ENCODE measurements at places on chromosomes 7 and 10.

DNA sequence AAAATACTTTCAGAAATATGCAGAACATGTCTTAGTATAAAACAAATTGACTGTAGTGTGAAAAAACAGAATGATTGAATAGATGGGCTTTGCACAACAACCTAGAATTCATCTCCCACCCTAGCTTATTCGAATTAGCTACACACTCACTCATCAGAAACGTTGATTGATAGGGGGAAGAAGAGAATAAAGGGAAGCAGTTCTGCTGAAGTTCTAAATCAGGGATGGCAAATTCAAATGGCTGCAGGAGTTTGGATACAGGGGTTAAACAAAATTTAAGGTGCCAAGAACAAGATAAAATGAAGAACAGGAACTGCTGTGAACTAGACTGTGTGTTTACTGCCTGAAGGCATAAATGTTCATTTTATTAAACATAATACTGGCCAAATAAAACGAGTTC lies 9.0 kb downstream of the CD36 start:
- no peak for DNase-seq

DNA sequence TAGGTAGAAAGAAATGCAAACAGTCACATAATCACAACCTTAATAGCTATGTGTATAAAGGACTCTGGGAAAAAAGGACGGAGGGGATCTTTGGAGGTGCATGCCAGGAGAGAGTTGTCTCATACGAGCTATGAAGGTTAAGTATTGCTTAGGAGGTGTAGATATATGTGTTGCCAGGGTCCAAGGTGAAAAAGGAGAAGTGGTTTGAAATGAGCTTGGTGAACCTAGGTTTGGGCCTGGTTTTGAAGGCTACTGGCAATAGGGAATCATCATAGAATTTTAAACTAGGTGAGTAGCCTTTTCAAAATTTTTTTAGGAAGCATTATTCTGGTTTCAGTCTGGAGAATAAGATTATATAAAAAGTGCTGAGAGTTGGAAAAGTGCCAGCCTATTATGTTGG lies 336.8 kb downstream of the AUTS2 start:
- DNase-seq = no peak

DNA sequence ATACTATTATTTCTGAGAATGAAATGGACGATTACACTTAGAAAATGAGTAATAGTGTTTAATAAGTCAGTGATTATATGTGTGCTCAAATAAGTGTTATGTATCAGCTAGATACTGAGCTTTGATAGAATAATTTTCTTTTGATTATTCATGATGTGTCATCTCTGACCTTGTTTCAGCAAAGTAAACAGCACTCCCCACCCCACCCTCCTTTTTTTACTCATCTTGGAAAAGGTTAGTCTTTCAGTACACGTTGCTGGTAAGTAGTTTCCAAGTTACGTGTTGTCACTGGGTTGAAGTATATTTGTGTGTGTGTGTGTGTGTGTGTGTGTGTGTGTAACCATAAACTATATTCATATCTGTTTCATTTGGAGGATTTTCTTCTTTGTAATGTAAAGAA lies 84.1 kb downstream of the GNAI1 start:
- peak; percentile 61 for DNase-seq

GRCh38 chr7:148754912-148755311 lies 56.2 kb downstream of the CUL1 start:
- DNase-seq = no peak

DNA sequence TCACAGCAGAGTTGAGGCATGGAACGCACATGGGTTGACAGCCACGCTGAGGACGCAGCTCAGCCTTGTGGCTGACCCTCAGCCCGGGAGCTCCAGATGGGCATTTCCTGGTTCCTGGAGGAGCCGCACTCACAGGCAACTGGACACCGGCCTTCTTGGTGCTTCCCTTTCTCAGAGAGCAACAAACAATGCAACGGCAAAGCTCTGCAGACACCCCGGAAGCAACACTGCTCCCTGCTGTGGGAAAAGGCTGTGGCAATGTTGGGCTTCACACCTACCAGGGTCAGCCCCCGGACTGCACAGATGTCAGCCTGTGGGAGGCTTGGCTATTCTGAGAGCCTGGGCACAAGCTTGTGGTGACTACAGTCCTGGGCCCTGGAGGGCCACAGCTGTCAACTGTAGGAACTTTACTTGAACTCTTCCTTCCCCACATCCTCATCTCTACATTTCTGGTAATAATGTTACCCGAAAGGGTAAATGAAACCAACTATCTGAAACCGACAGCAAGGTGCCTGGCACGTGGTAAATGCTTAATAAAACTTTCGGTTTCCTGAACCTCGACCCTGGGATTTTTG lies 597.5 kb upstream of the MKI67 start:
- no peak for DNase-seq

- no peak for DNase-seq
Measured at GRCh38 chr10:26516540-26517101, 78.5 kb downstream of the APBB1IP start.

DNA sequence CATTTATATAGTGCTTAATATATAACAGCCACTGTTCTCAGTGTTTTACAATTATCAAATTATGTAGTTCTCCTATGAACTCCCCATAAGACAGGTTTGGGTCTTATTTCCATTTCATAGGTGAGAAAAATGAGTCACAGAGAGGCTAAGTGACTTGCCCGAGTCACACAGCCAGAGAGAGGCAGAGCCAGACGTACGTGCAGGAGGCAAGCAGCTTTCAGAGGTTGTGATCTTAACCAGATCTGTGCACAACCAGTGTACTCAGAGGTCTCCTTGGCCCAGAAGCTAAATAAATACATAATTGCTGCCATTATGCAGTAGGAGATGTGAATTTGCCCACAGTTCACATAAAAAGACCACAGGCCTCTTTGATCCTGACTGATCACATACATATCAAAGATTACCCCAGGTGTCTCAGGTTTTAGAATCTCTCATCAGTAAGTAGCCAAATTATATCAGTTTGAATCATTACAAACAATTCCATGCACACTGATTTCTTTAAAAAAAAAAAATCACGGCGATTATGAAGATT lies 304.7 kb upstream of the AOAH start:
- no peak for DNase-seq

DNA sequence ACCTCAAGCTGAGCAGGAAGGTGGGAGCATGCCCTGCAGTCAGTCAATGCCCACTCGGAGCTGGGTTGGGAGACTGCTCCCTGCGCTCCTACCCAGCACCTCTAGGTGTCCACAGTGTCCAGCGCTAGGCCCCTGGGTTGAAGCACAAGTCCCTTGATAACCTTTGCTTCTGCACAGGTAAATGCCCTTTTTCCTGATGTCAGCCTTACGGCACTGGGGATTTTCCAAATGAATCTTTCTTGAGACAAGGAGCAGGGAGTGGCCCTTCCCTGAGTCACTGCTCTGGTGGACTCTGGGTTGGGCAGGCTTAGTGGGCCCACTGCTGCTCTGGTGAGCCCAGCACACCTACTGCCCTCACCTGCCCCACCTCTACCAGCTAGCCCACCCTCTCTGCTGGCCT lies 61.9 kb upstream of the OPN4 start:
- DNase-seq = no peak

DNA sequence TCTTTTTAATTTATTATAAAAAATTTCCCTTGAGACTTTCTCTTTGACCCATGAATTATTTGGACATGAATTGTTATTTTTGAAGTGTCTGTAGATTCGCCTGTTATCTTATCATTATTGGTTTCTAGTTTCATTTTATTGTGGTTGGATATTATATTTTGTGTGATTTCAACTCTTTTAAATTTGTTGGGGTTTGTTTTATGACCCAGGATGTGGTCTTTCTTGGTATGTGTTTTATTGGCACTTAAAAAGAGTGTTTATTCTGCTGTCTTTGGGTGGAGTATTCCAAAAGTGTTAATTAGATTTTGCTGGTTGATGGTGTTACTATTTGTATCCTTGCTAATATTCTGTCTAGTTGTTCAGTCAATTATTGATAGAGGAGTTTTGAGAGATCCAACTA lies 50.5 kb upstream of the GPR141 start:
- no peak for DNase-seq

DNA sequence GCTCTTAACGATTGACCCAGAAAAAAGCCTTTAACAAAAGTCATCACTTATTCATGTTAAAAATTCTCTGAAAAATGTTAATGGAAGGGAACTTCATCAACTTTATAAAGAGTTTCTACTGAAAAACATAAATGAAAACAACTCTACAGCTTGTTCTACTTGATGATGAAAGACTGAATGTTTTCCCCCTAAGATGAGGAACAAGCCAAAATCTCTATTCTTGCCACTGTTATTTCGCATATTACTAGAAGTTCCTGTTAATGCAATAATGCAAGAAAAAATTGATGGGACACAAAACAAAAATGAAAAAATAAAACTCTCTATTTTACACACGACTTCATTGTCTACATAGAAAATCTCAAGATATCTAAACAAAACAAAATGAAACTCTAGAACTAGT lies 249.8 kb upstream of the AKR1E2 start:
- no peak for DNase-seq

DNA sequence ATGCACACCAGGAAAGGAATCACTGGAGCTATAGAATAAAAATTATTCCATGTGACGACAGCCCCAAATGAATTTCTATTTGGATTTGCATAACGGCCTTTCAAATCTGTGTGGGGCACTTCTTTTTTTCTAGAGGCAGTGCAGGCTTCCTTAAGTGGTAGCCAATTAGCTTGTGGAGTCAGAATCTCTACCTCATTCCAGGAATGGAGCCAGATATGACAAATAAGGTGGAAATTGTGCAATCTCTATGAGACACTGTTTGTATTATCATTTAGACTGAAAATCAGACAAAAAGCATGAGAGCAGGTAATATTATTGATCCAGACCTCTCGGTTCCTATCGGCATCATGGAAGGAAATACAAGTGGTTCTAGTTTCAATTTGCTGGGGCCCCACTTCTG lies 78.7 kb downstream of the BEND7 start:
- DNase-seq = peak; percentile 29

DNA sequence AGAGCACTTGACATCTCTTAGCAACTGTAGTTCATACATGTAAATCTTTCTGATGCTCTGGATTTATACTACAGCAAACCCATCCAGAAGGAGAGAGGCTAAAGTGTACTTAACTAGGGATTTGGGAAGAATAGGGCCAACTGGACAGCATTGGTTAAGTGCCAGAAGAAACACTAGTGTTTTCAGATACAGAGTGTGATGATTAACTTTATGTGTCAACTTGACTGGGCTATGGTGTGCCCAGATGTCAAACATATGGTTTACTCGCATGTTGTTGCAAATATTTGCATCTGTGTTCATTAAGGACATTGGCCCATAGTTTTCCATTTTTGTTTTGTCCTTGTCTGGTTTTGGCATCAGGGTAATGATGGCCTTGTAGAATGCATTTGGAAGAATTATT lies 384.7 kb upstream of the KCND2 start:
- DNase-seq = no peak

GRCh38 chr10:129922598-129923123 lies 41.4 kb downstream of the EBF3 start:
- DNase-seq = no peak

DNA sequence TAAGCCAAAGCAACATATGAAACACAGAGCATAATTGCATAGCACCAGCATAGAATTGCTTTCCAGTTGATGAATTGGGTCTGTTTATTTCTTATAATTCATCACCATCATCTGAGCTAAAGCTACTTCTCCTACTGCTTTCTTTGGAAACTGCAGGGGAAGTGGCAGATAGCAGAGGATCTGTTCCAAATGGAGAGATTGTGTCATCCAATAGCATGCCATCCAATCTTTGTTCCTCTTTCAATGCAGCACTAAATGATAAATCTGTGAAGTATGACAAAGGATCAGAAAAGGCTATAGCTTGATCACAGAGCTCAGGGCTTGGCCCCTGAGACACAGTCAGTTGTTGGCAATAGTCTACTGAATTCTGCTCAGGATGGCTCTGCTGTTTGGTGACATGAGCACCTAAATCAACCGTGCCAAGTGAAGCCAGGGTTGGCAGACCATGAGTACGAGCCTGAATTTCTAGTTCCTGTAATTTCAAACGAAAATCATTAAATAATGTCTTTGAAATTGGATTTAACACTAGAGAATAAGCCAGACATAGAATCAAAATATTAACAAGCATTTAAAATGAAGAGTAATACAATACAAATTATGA lies 90.0 kb downstream of the TFEC start:
- no peak for DNase-seq

DNA sequence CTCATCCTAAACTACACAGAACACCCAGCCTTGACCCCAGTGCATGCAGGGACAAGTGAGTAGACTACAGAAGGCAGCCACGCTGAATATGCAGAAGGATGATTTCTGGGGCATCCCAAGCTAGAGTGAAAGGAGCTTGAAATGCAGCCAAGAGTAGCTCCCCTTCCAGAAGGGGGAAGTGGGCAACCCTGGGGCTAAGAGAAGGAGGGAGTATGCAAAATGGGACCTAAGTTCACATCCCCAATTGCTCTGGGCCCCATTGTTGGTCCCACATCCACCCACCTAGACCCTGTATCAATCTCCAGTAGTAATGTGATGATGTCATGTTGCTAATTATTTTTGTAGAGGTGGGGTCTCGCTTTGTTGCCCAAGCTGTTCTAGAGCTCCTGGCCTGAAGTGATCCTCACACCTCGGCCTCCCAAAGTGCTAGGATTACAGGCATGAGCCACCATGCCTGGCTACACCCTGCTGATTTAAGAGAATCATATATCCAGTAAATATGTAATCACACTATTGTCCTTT lies 5.6 kb upstream of the PSTK start:
- no peak for DNase-seq

GRCh38 chr10:128000471-128001362 lies 93.8 kb downstream of the PTPRE start:
- DNase-seq = no peak

GRCh38 chr10:22320591-22321155 lies at the start of gene BMI1:
Gene BMI1, plus strand, starts transcription at chr10:22321099. Its CDS starts 5,351 bp downstream, at chr10:22326450.
- DNase-seq = no peak

DNA sequence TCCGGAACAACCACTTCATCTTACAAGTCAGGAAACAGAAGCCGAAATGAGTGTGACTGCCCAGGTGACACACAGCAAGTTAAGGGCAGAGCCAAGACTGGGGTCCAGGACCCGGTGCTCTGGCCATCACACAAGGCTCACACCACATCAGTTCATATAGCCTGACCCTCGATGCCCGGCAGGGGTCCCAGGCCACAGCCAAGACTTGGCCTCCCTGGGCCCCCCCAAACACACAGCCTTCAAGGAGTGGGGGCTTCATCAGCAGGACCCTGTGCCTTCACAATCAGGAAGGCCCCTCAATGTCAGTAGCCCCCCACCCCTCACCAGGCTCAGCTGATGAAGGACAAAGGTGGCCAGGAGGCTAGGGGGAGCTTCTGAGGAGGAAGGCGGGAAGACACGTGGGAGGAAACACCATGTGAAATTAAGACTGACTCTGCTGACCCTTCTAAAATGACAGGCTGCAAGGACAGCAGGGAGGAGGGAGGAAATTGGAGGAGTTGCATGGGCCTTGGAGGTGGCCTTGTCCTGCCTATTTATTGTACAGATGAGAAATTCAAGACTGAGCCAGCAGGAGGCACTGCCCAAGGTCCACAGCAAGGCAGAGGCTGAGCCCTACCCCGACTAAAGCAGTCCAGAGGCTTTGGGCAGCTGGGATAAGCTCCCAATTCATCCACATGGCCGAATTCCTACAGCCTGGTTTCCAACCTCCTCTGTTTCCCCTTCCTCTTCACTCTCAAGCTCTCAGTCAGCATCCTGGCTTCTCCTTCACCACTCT lies 216.1 kb upstream of the ZMIZ1 start:
- DNase-seq = no peak
